NCI-H510A (cell line): ENCODE measurements at places on chromosomes 1 and 21.
A peak's percentile ranks its signal among the peaks of the same experiment; 100 is the strongest.

DNA sequence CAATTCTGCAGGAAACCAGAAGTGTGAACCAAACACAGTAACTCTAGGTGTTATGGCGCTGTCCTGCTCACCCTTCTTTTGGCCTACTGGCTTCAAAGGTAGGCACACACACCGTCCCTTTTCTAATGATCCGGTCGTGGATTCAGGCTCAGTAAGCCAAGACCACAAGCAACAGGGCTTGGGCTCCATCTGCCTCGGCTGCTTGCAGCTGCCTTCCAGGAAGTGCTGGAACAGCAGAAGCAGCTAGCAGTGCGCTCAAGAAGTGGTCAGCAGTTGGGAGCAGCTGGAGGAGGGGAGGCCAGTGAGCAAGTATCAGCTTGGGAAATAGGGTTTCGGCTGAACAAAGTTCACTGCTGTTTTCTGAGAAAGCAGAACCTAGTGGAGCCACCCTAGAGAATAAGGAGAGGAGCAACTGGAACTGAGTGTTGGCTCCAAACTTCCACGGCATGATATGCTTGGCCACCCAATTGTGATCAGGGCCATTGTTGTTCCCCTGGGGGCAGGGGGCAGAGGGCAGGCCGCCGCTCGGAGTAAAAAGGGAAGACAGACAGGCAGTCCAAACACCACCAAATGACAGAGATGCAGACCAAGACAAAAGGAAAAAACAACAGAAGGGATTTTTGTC, 173.4 kb downstream of the TOMM20 start:
- DNase-seq, result peak; percentile 59

GRCh38 chr1:61604261-61604660, 120.7 kb downstream of the TM2D1 start:
- no peak for DNase-seq

GRCh38 chr1:58618303-58618702, 41.3 kb upstream of the TACSTD2 start:
- DNase-seq, result no peak

- DNase-seq, result no peak
Observed at GRCh38 chr1:223011505-223011856, 131.6 kb downstream of the TLR5 start.

DNA sequence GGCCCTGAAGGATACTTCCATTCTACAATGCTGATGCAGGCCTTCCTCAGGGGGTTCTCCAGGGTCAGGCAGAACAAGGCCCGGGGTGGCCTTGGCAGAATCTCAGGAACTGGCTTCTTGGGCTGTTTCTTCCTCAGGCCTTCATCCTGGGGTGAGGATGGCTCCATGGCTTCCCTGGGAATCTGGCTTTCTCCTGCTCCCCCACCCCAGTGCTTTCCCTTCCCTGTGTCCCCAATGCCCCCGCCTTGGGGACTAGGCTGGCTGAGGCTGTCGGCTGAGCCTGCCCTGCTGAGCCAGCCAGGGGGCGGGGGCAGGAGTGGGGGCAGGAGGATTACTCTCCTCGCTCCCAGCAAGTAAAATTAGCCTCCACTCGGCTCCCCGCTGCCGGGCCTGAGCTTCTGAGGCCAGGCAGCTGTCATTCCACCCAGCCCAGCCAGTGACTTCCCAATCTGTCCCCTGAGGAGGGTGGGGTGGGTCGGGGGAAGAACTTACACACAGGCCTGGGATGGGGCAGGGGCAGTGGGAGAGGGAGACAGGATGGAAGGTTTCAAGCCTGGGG, at the start of gene CACNA1S:
CACNA1S (minus strand) TSS at position 254 of the 559 bp plus-strand sequence; CDS start at position 167, 87 bp downstream.
- no peak for DNase-seq
